ENCODE measurements at places on chromosomes 6 and 20.
A peak's percentile ranks its signal among the peaks of the same experiment; 100 is the strongest.

GRCh38 chr20:59566631-59567524 lies 37.5 kb upstream of the PHACTR3 start:
- peak; percentile 35 for DNase-seq

DNA sequence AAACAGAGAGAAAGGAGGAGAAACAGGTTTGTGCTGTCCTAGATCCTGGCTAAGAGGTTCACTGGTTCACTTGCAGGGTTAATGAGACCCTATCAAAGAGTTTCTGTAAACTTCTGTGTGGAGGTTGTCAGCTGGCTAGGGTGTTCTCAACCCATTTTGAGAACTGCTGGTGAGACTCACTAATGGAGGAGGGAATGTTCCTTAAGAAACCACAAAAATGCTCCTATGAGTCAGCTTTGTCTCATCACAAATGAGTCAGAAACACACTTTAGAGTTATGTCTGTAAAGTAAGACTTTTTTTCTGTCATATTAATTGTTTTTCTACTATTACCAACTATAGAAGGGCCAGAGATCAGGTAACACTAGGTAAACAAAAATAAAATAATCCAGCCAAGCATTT lies 884.4 kb downstream of the PHF3 start:
- no peak for DNase-seq

DNA sequence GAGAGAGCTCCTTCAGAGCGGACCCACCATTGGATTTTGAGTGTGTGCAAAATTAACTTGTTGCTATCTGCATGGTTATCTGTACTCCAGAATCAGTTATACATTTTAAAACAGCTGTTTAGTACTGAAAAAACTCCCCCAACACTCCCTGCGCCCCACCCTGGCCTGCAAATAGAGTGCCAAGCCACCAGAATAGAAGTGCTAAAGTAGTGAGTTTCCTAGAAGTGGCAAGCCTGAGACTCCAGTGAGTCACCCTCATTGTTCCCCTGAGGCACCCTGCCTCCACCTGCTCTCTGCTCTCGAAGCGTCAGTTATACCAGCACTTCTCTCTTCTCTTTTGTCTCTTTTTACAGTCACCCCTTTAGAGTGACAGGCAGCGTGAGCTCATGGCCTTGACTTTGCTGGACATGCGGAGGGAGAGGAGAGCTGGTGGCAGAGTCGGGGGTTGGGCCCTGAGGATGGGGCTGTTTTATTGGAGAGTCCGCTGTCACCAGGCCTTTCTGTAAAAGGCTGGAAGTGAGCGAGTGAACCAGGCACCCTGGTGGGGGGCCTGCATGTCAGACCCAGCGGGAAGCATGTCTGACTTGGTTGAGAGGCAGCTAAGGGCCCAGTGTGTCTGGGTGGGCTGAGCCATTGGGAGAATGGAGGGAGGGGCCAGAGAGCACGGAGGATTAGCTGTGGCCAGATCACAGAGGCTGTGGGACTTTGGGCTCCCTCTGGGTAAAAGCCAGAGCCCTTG lies 10.4 kb downstream of the IGF2R start:
- no peak for DNase-seq

GRCh38 chr6:36028088-36028876 lies 674 bp downstream of the MAPK14 start:
- peak; percentile 63 for DNase-seq

- no peak for DNase-seq
Measured at GRCh38 chr20:8356806-8357205, 224.7 kb downstream of the PLCB1 start.

GRCh38 chr6:23985015-23985414 lies 141.0 kb upstream of the NRSN1 start:
- no peak for DNase-seq

GRCh38 chr6:21137700-21138335 lies 455.7 kb upstream of the SOX4 start:
- DNase-seq: no peak

GRCh38 chr6:83221276-83221675 lies 28.1 kb downstream of the RWDD2A start:
- no peak for DNase-seq

DNA sequence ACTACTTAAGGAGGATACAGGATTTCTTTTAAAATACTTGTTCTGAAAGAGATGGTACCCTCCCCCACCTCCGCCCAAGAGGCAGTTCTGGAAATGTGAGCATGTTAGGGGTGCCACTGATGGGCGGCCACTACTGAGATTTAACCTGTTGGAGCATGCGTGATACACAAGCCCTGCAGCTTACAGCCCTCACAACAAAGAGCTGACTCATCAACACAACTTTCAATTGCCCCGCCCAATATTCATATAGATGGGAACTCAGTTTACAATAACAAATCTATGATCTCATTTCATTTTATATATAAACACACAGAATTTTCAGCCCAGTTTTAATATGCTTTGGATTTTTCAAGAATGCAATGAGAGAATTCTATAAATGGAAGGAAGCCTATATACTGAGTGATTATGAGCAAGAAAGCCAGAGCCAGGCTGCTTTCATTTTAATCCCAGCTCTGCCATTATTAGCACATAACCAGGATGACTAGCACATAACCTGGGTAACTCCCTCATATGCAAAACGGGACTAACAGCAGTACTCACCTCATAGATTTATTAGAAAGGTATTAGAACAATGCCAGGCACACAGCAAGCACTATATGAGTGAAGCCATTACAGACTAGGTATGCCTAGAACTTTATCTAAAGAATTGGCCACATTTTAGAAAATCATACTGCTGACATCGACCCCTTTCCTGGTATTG lies 45.6 kb upstream of the IPCEF1 start:
- no peak for DNase-seq

GRCh38 chr6:25181923-25182322 lies 97.3 kb upstream of the CARMIL1 start:
- no peak for DNase-seq

GRCh38 chr6:101195588-101195987 lies 197.9 kb upstream of the GRIK2 start:
- DNase-seq: no peak

DNA sequence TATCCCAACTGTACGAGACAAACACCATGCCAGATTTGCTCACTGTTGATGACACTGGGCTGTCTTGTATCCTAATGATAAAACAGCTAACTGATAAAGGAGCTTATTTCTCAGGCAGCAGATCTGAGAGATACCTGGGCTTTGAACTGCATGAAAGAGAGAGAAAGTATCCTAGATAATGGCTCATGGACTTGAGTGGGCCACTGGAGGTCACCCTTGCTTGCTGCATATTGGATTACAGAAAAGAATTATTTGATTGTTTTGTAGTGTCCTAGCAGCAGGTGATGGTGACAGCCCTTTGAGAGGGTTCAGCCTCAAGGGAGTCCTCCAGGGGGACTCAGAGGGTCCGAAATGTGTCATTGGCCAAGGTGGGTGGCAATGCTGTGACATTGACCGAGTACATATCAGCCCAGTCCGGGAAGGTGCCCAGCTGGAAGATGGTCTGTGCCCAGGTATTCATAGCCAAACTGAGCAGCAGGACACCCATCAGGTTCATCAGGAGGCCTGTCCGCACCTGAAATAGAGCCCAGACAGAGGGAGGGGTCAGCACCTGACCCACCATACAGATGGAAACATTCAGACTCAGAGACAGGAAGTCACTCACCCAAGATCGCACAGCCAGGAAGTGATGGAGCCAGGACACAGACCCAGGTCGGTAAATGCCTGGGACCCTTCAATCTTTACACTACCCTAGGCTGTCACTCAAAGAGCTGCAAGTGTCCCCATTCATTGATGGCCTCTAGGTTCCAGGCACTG lies 9.4 kb upstream of the OCSTAMP start:
- no peak for DNase-seq

GRCh38 chr6:79862711-79863110 lies 84.6 kb downstream of the ELOVL4 start:
- DNase-seq: no peak

DNA sequence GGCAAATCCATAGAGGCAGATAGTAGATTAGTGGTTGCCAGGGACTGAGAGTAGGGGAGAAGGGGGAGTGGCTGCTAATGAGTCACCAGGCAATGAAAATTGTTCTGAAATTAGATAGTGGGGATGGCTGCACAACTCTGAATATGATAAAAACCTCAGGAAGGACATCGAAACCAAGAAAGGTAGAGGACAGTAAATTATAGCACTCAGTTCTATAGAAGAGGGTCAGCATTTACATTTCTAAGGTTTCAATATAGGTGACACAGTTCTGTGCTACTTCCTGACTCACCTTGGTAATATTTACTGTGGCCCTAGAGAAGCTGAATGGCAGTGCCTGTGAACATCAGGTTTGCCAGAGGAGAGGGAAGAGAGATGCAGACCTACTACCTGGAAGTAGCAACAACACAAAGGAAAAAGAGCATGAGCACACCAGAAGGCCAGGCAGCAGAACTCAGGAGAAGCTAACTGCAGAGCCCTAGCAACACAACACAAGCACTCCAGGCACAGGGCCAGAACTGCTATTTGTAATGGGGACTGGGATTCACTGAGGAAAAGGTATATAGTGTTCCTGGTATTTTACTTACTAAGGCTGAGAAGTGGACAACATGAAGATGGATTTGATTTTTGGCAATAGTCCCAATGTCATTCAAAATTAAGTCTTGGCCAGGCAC lies 75.9 kb downstream of the PLCG1 start:
- no peak for DNase-seq

DNA sequence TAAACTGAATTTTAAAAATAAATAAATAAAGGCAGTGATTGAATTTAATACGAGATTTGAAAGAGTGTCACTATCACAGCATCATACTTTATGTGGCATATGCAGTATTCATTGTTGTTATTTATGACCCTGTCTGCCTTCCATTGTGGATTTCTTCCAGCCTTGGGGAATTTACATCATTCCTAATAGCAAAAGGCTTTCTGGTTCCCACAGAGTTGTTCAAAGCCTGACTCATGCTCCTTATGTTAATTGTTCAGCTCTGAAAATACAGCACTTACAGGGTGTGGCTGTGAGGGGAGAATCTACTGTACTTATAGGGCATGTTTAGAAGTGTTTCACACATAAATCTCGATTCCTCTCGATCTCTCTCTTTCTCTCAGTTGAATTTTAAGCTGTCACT lies 54.4 kb downstream of the JAG1 start:
- DNase-seq: no peak

DNA sequence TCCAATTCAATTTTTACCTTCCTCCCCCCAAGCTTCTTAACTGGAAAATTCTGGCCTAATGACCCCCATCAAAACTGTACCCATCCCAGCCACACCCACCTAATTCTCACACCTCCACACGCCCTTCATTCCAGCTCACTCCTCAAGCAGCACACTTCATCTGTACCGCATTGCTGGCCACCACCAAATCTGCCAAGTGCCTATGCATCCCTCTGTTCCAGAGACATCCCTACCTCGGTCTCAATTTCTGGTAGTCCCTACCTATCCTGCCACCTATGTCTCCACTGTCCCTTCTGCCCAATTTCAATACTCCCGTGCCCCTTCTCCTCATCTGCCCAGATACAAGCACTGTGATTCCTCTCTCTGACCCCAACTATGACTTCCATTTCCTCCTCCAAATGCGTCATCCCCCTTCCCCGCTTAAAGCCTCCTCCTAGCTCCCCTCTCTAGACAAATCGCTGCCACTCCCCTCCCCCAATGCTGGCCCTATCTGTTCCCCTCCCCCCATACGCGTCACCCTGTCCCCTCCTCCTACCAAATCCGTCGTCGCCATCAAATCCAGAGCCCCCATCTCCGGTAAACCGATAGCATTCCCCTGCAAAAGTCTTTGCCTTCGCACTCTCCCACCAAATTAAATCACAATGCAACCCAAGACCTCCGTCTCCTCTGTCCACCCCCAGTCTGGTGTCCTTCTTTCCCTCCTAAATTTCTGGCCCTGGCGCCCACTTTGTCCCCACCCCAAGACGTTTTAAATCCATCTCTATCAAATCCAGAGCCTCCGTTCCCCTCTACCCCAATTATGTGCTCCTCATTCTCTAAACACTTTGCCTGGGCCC lies 1.2 kb downstream of the MTCH1 start:
- DNase-seq: no peak
